Left lung (tissue), 14 donors: ENCODE measurements at places on chromosomes 4 and X. TPM values are rescaled to one million over a fixed set of nuclear protein-coding genes. Genes with fewer than 3 reads are reported as not detected.

- H3K4me3 ChIP-seq: no peak overlapping the region
- peaks cover 2% of the 10 kb centered on the region for H3K4me1 ChIP-seq
- no peak for DNase-seq
- H3K27ac ChIP-seq: no peak overlapping the region
- H3K27me3 ChIP-seq: no peaks in the 10 kb centered on the region
- H3K36me3 ChIP-seq: no peaks in the 10 kb centered on the region
Observed at GRCh38 chr4:128630871-128631270, 178.6 kb upstream of the JADE1 start.

GRCh38 chrX:125744914-125745313, 421.2 kb downstream of the DCAF12L2 start:
- no peak for DNase-seq
- H3K4me3 ChIP-seq: no peak overlapping the region
- H3K36me3 ChIP-seq: no peaks in the 10 kb centered on the region
- H3K27ac ChIP-seq: no peak overlapping the region
- H3K4me1 ChIP-seq: no peaks in the 10 kb centered on the region

GRCh38 chr4:140109292-140109691, 44.7 kb downstream of the MAML3 start:
- H3K4me3 ChIP-seq: no peak overlapping the region
- H3K27ac ChIP-seq: no peak overlapping the region
- H3K4me1 ChIP-seq: no peaks in the 10 kb centered on the region

DNA sequence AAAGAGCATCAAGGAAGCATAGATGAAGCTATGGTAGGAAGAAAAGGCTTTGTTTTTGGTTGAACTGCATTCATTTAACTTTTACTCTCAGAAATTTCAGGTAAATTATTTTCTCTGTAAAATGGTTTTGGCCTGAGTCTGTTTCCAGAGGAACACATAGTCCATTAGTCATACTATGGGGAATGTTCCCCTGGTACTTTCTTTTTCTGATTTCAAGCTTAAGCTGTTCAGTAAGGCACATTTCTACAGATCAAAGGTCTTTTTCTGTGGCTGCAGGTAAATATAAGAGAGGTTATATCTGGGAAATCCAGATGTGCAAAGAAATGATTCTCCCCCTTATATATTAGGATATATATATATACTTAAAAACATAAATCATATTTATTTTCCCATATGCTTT, 1744.4 kb upstream of the ADGRL3 start:
- H3K4me3 ChIP-seq: no peak overlapping the region
- DNase-seq: no peak
- no peaks in the 10 kb centered on the region for H3K27me3 ChIP-seq
- no peak overlapping the region for H3K27ac ChIP-seq

DNA sequence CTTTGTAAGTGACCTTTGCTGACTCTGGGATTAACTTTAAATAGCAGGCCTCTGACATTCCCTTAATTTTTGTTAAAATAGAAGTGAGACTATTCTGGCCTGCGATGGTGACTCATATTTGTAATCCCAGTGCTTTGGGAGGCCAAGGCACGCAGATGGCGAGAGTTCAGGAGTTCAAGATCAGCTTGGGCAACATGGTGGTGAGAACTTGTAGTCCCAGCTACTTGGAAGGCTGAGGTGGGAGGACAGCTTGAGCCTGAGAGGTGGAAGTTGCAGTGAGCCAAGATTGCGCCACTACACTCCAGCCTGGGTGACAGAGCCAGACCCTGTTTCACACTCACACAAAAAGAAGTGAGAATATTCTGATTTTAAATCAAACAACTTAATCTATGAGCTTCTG, 27.3 kb downstream of the ZNF330 start:
- H3K27ac ChIP-seq: no peak overlapping the region
- H3K36me3 ChIP-seq: no peaks in the 10 kb centered on the region
- H3K27me3 ChIP-seq: no peaks in the 10 kb centered on the region
- H3K4me3 ChIP-seq: no peak overlapping the region
- no peaks in the 10 kb centered on the region for H3K4me1 ChIP-seq

DNA sequence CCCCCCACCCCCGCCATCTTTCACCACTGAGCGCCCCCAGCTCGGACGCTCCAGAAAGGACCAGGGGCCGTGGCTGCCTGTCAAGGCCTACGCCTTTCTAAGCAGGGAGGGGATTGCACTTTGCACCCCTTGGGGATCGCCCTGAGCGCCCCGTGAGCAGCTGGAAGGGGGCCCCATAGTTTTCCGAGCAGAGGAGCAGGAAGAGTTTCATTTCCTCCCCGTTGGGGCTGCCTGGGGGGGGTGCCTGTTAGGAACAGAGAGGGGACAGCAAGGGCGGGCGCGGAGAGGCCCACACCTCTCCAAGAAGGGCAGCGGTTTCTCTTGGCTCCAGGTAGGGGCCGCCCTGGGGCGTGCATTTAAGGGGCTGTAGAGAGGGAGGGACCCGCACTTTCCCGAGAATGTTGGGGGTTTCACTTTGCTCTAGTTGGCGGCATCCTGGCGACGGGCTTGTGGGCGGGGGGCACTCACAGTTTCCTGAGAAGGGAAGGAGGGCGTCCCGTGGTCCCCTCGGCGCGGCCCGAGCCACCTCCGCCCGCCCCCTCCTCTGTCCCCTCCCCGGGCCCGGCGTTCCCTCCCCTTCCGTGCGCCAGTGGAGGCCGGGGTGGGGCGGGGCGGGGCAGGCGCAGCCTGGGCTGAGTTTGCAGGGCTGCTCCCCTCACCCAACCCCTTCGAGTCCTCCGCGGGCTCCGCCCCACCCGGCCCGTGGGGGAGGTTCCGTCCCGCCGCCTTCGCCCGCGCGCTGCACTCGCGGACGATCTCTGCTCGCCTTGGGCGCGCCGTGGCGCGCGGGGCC, 82.3 kb upstream of the CD99 start:
- H3K36me3 ChIP-seq: peaks cover 4% of the 10 kb centered on the region
- peaks cover 25% of the 10 kb centered on the region for H3K4me1 ChIP-seq
- H3K27me3 ChIP-seq: no peaks in the 10 kb centered on the region
- H3K27ac ChIP-seq: peak overlapping the region; percentile 70
- DNase-seq: peak; percentile 91

GRCh38 chrX:114906984-114907510, 110.4 kb downstream of the IL13RA2 start:
- H3K4me1 ChIP-seq: no peaks in the 10 kb centered on the region
- no peak overlapping the region for H3K27ac ChIP-seq
- DNase-seq: no peak
- no peaks in the 10 kb centered on the region for H3K36me3 ChIP-seq

DNA sequence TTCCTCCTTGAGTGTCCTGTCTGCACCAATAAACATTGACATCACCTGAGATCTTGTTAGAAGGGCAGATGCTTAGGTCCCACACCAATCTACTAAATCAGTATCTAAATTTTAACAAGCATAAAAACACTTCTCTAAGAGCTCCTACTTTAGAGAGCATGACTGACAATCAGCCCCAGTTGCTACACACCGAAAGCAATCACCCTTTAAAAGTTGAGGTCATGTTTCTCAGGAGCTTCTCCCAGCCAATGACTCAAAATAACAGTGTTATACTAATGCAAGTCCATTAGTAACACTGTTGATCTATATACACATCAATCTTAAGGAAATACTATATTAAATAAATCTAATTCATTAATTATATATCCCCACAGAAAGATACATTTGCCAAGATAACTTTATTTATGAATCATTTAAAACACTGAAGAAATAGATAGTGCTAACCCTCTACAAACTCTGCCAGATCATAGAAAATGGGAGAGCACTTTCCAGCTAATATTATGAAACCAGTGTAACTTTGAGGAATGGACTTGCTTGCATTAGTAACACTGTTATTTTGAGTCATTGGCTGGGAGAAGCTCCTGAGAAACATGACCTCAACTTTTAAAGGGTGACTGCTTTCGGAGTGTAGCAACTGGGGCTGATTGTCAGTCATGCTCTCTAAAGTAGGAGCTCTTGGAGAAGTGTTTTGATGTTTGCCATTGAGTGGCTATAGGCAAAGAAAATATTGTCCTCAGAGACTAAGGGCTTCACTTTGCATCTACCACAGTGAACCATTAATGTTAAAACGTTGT, 109.8 kb upstream of the HDX start:
- DNase-seq: no peak
- no peaks in the 10 kb centered on the region for H3K36me3 ChIP-seq
- no peak overlapping the region for H3K27ac ChIP-seq
- no peak overlapping the region for H3K4me3 ChIP-seq
- no peaks in the 10 kb centered on the region for H3K27me3 ChIP-seq

- peak; percentile 67 for DNase-seq
- H3K27ac ChIP-seq: no peak overlapping the region
- H3K4me3 ChIP-seq: no peak overlapping the region
- H3K36me3 ChIP-seq: no peaks in the 10 kb centered on the region
- no peaks in the 10 kb centered on the region for H3K4me1 ChIP-seq
- H3K27me3 ChIP-seq: no peaks in the 10 kb centered on the region
Observed at GRCh38 chr4:7235030-7235380, 42.7 kb downstream of the SORCS2 start.

DNA sequence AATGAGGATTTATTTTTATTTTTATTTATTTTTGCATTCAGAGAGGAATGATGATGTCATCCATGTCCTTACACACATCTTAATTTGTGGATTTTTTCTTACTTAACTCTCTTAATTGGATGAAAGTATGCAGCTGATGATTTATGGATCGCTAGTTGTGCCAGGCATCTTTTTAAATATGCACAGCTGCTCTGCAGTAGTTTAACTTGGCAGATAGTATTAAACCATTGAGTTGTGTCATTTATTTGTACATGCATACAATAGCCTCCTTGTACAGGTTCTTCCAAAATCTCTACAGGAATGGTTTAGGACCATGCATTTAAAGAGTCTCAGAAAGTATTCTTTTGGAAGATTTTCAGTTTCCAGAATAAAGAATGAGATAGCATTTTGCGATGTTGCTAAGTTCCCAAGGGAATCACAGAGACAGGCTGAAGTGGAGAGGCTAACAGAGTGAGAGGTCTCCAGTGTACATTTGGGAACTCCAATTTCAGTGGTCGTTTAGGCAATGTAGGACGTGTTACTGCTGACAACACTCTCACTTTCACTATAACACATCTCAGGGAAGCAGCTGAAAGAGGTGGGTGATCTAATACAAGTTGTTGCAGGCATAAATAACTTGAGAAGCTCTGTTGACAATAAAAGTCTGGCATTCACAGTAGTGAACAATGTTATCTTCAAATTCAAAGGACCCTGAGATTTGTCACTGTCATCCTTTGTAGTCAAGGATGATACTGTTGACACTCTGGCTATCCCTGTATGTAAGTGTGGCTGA, 49.9 kb upstream of the SCRG1 start:
- no peaks in the 10 kb centered on the region for H3K27me3 ChIP-seq
- H3K4me3 ChIP-seq: no peak overlapping the region
- no peak for DNase-seq
- H3K27ac ChIP-seq: no peak overlapping the region
- H3K36me3 ChIP-seq: no peaks in the 10 kb centered on the region
- H3K4me1 ChIP-seq: no peaks in the 10 kb centered on the region

DNA sequence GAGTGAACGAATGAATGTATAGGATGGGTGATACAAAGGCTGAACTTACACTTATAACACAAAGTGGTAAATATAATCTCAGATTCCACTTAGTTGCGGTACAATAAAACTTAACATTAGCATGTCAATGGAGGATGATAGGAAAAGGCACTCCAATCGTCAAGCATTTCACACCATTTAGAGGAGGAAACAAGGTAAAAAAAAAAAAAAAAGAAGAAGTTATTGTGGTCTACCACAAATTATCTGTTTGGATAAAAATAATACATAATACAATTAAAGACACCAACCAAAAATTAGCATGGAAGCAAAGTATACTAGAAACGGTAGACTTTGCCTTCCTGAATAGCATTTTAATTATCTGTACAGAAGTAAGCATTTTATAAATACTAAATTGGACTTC, 205.5 kb downstream of the PPP3CA start:
- H3K27ac ChIP-seq: no peak overlapping the region
- H3K36me3 ChIP-seq: no peaks in the 10 kb centered on the region

- H3K4me3 ChIP-seq: no peak overlapping the region
- H3K27me3 ChIP-seq: peaks cover 8% of the 10 kb centered on the region
- DNase-seq: no peak
- no peaks in the 10 kb centered on the region for H3K36me3 ChIP-seq
Observed at GRCh38 chr4:127604949-127605709, 27.6 kb upstream of the INTU start.

DNA sequence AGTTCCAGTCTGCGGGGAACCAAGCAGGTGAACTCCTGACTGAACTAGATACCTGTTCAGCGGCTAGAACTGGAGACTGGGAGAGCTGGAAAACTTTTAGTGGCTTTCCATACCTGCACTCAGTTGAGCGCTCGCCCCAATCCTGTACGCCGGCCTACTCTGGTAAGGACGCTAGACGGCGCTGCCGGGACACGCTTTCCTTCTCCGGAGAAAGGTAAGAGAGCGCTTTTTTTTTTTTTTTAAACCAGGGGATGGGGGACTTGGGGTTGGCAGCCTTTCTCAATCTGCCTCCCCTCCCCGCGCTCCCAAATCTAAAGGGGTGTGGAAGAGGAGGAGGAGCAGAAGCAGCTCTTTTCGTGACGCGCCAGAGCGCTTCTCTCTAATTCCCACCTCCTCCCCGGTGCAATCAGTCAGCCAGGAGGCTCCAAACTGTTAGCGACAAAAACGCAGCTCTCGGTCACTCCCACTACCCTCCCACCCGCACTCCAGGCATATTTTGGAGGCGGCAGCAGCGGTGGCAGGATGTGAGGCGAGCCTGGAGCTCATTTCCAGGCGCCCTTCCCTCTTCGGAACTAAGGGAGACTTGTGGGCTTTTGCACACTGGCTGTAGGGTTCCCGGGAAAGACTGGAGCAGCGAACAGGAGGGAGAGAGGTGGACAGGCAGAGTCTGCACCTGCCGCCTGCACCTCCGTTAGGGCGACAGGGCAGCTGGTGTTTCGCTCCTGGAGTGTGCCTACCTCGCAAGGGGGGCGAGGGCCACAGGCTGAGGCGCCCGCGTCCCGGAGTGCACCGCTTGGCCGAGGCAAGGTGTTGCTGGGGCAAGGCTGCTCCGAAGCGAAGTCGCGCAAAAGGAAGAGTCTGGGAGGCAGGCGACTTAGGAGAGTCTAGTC, at the start of gene IL1RAPL2:
TSS of gene IL1RAPL2 (plus strand) at position 409 of the 890 bp plus-strand sequence.
- H3K27me3 ChIP-seq: peaks cover 55% of the 10 kb centered on the region
- H3K27ac ChIP-seq: no peak within 1 kb of the TSS
- no peak within 1 kb of the TSS for H3K4me3 ChIP-seq
- H3K4me1 ChIP-seq: no peaks in the 10 kb centered on the region

GRCh38 chr4:53365121-53365485, 758 bp downstream of the SCFD2 start:
- H3K27me3 ChIP-seq: peaks cover 14% of the 10 kb centered on the region
- no peak overlapping the region for H3K27ac ChIP-seq
- H3K4me1 ChIP-seq: peaks cover 30% of the 10 kb centered on the region
- H3K4me3 ChIP-seq: peak overlapping the region; percentile 87

- DNase-seq: no peak
- H3K4me1 ChIP-seq: no peaks in the 10 kb centered on the region
- no peaks in the 10 kb centered on the region for H3K27me3 ChIP-seq
- no peaks in the 10 kb centered on the region for H3K36me3 ChIP-seq
- no peak overlapping the region for H3K4me3 ChIP-seq
Observed at GRCh38 chr4:33996075-33996718, 2248.1 kb downstream of the ARAP2 start.

Gene CD99
- 211 TPM for total RNA-seq

Gene GABRQ
- not detected for total RNA-seq

Gene BST1
- 9.0 TPM for total RNA-seq
